ENCODE measurements at places on chromosomes 1 and 21.

DNA sequence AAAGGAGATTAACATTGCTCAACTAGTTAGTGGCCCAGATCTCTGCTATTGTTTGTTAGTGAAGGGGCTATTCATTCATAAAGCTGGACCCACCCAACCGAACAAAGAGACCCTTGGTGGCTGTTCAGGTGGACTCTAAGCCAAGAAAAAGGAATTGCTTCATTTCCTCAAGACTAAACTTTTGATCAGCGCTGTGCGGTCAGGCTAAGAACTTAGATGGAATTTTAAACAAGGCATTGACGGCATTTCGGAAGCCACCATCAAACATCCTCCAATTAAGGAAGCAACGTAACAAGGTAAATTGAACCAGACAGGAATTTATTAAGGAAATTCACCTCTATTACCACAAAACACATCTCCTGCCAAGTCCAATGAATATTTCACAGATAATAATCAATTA is 19.9 kb upstream of the SHCBP1L start:
- DNase-seq, result no peak

DNA sequence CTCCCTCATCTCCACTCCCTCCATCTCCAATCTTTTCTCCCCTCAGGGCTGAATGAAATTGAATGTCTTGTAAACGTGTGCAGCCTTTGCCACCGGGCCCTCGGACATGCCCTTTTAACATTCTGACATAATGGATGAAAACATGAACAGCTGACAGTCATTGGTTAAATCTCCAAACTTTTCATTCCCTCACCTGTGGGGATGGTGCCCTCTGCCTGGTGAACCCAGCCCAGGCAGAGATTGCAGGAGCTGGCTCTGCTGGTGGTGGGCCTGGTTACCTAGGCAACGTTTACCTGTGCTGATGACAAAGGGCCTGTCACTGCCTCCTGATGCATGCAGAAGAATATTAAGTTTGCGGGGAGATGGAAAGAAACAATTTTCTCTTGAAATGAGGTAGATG is 21.3 kb downstream of the ST6GALNAC3 start:
- no peak for DNase-seq

DNA sequence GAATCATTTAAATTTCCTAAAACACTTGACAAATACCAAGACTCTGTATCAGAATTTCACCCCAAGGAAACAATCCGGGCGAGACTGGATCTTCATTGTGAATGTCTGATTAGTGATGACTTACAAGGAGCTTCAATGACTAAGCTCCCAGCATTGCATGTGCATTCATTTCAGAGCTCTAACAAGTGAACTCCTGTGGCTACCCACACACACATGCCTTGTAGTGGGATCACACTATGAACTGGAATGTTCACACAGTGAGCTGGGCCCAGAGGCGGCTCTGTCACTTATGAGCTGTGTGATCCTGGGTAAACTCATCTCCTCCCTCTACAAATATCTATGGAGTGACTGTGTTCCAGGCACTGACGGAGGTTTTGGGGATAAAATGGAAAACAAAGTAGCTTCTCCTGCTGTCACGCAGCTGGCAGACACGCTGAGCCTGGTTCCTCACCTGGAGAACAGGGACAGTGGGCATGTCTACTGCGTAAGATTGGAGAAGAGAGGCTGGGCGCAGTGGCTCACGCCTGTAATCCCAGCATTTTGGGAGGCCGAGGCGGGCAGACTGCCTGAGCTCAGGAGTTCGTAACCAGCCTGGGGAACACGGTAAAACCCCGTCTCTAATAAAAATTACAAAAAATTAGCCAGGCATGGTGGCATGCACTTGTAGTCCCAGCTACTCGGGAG is 56.9 kb downstream of the CLSTN1 start:
- no peak for DNase-seq

- DNase-seq, result no peak
Measured at GRCh38 chr1:12064073-12064969, 1.2 kb downstream of the TNFRSF8 start.

DNA sequence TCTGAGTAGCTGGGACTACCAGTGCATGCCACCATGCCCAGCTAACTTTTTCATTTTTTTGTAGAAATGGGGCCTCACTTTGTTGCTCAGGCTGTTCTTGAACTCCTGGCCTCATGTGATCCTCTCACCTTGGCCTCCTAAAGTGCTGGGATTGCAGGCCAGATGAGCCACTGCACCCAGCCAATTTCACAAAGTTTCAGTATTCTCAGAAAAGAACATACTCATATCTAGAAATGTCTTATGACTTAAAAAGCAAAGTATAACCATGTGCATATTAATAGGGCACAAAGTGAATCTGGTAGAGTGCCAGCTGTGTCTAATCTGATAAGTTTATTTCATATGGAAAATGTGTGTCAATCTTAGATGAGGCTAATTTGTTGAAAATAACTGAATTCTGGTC is 87.5 kb upstream of the CACYBP start:
- DNase-seq, result no peak

All from CD14-positive monocyte (primary cell).